ENCODE measurements at places on chromosomes 1 and 21. TPM values are rescaled to one million over a fixed set of nuclear protein-coding genes. Genes with fewer than 3 reads are reported as not detected.

The UTS2 gene
- total RNA-seq = not detected

The PCP4L1 gene
- 0.60 TPM for total RNA-seq

The CD244 gene
- 0.70 TPM for total RNA-seq

The KCNH1 gene
- not detected for total RNA-seq

The LAPTM5 gene
- total RNA-seq = 31.5 TPM

The TMEM240 gene
- total RNA-seq = 6.9 TPM

All from Right ventricle myocardium inferior (tissue), 1 donor.